ENCODE measurements at places on chromosomes 16 and 17.

GRCh38 chr16:49766225-49766624 is 89.7 kb downstream of the ZNF423 start:
- DNase-seq = no peak

DNA sequence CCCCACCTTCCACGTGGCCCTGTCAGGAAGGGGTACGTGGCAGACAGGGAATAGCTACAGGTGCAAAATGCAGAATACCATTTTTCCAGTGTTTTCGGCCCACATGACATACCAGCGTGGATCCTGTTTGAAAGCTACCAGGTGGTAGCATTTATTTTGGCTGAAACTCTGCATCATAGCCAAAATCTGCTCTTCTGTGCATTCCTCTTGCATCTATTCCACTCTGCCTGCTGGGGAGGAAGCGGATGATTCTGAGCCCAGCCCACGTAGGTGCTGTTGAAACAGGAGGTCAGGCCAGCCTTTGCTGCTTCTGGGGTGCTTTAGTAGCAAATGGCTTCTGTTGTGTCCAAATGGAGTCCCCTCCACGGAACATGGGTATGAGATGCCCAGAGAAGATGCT is 670.9 kb upstream of the EEF2KMT start:
- no peak for DNase-seq

GRCh38 chr16:14199624-14200023 is 128.5 kb downstream of the MRTFB start:
- no peak for DNase-seq

- no peak for DNase-seq
Measured at GRCh38 chr16:278863-279366, 1.5 kb upstream of the ARHGDIG start.

DNA sequence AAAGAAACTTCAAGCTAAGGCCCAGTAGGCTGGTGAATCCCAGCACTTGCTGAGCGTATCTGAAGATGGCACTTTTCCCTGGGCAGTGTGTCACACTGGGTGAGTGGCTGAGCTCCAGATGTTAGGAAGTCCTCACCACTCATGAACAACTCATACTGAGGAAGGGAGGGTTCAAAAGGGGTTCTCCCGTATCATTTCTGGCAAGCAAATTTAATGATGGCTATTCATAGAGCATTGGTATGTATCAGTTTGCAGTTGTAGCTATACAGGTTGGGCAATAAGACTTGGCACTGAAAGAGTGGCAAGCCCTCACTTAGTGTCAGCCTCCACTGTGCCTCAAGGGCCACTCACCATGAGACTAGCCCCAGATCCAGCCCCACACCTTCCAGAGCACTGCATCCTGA is 10.7 kb downstream of the GFOD2 start:
- no peak for DNase-seq

DNA sequence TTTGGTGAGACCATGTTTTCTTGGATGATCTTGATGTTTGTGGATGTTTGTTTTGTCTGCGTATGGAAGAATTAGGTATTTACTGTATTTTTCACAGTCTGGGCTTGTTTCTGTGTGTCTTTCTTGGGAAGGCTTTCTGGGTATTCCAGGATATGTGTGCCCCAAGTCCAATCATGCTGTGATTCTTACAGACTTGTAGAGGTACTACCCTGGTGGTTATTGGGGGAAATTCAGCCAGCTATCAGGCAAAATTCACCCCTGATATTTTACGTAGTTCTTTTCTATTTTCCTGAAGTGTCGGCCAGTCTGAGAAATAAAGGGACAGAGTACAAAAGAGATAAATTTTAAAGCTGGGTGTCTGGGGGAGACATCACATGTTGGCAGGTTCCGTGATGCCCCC is 33.4 kb upstream of the ARL4D start:
- no peak for DNase-seq

- no peak for DNase-seq
Measured at GRCh38 chr16:75460446-75460845, 4.0 kb downstream of the TMEM170A start.

GRCh38 chr17:78607038-78607437 is 29.8 kb upstream of the DNAH17 start:
- no peak for DNase-seq

DNA sequence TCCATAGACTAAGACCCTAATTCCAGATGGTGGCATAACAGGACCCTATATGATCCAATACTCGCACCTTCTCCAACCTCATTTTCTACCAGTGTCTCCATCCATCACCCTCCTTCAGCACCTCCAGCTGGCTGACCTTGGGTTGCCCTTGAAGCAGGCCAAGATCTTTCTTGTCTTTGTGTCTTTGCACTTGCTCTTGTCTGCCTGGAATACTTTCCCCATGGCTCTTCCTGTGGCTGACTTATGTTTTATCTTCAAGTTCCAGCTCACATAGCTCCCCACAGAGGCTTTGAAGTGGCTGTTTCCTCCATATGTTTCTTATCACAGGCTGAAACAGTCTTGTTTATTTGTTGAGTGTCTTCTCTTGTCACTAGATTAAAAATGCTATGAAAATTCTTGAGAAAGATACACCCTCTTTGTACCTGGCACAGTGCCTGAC is 29.6 kb upstream of the MMD start:
- no peak for DNase-seq

GRCh38 chr17:50386510-50386909 is 10.8 kb downstream of the LRRC59 start:
- no peak for DNase-seq

DNA sequence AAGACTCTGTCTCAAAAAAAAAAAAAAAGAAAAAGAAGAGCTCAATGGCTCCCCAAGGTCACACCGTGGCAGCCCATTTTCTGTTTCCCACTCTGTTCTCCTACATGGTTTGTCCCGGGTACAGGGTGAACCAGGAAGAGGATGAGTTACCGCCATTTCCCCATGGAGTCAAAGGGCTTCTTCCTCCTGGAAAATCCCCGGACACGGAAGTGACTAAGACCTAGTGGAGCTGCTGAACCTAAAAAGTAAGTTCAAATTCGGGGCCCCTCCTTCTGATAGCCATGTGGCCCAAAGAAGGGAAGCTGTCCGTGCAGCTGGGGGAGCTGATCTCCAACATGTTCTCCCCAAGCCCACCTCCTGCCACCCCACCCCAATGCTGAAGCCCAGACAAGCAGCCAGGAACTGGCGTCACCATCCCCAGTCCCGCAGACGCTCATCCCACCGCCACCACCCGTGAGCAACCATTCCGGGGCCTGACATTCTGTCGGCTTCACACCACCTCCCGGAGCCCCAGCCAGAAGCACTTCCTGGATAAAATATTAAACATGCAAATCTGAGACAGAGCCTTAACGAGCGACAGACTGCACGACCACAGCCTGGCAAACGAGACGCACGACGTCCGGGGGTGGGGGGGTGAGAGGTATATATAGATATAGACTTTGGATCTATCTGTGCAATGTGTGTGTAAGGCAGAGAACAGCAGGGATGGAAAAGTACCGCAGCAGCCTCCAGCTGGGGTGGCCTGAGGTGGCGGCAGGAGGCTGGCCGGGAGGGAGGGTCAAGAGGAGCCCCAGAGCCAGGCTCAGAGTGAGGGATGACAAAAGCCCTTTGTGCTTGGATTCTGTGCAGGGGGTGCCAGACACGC is 17.6 kb downstream of the EPOP start:
- no peak for DNase-seq

DNA sequence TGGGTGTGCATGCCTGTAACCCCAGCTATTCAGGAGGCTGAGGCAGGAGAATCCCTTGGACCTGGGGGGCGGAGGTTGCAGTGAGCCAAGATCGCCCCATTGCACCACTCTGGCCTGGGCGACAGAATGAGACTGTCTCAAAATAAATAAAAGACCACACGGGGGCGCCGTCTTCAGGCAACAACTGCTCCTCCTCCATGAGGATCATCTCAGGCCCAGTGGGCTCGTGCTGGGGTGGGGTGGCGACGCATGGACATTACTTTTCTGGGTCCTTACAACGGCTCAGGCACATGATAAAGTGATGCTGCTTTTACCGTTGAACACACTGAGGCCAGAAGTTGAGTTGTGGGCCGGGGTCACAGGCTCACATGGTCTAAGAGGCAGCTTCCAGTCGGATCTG is 56.2 kb downstream of the PRMT7 start:
- no peak for DNase-seq

DNA sequence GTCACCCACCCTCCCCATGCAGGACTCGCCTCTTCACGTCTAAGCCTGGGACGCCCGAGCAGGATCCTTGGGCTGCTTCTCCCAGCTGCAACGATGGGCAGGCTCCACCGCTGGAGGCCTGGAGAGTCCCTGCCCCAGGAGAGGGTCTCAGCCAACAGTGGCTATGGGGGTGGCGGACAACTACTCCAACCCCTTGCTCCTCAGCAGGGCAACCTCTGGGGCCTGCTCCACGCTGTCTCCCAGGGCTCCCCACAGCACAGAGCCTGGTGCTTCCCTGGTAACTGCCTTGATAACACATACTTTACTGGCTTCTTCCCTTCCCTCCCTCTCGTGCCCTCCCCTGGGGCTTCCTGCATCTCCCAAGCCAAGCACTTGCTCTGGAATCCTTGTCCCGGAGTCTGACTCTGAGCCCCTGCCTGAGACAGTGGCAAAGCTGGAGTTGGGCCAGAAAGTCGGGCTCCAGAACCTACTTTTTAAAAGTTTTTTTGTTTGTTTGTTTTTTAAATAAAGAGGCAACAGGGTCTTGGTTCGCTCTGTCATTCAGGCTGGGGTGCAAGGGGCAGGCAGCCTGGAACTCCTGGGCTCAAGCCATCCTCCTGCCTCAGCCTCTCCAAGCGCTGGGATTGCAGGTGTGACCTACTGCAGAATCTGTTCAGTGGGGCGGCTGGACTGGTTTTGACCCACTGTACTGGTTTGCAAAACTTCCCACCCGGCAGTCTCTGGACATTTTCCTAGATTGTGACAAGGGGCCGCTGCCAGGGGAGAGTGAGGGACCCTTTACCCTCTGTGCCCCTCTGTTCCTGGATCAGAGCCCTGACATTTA is 99.4 kb downstream of the TNFRSF13B start:
- DNase-seq = no peak

GRCh38 chr17:74608511-74608910 is 15.0 kb downstream of the CD300E start:
- no peak for DNase-seq

DNA sequence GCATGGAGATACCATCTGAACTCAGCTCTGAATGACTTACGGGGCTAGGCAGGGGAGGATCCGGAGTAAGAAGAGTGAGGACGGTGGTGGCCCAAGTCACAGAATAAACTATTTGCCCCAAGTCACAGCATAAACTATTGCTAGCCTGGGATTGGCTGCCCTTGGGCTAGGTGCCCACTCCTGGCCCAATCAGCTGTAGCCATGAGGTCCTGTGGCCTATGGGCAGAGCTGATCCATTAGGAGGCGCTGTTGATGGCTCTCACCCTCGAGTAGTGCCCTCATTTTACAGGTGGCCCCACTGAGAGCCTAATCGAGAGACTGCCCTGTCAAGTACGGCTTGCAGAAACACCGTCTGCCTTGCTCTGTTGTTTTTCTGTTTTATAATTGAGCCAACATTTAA is 62.3 kb upstream of the ZNF423 start:
- no peak for DNase-seq

- DNase-seq = no peak
Measured at GRCh38 chr16:83037884-83038283, 411.1 kb downstream of the CDH13 start.

DNA sequence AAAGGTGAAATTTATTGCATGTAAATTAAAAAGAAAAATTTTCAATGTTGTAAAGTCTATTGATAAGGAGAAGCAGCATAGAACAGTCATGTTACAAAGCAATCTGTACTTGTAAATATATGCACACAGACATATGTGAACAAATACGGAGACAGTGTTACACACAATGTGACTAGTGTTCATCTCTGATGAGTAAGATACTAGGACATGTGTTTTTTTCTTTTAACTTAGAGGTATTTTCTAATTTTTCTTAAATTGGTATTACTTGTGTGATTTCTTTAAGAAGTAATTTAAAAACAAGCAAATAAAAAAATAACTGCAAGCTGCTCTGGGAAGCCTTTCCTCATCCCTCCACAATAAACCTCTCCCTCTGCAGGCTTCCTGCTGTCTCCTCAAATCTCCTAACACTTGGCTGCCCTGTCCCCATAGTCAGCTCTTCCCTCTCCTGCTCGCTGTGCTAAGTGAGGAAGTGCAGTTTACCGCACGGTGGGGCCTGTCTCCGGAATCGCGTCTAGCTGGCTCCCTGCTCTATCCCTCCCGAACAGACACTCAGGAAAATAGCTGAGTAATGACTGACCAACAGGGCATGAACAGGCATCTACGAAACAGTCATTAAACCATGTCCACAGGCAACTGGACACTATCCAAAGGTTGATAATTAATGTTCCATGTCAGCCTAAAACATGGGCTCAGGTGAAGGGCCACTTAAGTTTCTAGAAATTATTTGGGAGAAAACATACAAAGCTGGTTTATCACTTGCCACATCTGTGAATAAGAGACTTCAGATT is 35.9 kb downstream of the CMTM4 start:
- DNase-seq = no peak

DNA sequence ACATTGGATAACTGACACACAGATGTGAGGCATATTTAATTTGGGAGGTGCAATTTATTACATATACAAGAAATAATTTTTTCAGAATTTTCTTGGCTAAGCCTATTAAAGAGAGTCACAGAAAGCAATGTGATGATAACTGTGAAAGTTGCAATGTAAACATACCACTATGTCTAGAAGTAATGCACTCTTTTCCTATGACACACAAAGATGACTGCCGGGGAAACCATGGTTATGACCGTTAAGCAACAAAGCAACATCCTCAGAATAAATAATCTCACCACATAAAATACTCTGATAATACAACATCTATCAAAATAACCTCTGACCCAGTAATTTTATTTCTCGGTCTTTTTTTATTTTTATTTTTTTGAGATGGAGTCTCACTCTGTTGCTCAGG is 10.5 kb upstream of the QRICH2 start:
- DNase-seq = no peak

DNA sequence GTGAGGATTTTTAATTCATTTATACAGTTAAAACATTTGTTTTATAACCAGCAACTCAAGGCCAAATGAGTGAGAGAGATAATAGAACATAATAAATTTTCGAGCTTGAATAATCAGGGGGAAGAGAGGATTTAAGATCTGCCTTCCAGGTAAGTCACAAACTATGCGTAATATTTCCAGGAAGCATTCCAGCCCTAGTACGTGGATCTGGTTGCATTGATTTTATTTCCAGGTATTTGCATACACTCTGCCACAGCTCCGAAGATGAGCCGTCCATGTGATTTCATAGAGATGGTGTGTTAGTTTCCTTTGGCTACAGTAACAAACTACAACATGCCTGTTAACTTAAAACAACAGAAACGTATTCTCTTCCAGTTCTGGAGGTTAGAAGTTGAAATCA is 3.5 kb downstream of the DYNLRB2 start:
- no peak for DNase-seq
